Activated CD8-positive, alpha-beta memory T cell treated with anti-CD3 and anti-CD28 coated beads for 1 hour (primary cell): ENCODE measurements at places on chromosomes 3 and 15.

DNA sequence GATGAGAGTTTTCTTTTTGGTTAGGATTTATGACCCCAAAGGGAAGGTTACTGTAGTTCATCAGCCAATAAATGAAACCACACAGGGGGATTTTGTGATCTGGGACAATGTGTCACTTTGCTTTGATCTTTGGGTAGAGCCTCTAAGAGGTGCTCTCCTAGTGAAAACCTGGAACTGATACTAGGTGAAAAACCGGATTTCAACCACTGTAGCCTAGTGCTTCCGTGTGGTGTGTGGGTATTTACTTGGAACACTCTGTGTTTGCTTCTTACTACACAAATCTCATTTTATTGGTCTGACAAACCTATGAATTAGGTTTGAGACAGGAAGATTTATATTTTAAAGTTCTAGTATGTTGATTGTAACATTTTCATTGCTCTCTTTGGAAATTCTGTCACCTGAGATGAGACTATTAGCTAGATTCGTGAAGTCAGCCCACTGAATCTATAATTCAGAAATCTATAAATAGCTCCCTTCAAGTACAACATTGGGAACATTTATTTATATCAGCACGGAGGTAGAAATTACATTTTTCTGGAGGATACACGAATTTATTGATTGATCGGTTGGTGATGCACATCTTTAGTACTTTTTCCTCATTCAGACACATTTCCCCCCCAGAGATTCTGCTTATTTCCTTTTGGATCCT lies 119.8 kb downstream of the AKAP13 start:
- DNase-seq, result no peak

DNA sequence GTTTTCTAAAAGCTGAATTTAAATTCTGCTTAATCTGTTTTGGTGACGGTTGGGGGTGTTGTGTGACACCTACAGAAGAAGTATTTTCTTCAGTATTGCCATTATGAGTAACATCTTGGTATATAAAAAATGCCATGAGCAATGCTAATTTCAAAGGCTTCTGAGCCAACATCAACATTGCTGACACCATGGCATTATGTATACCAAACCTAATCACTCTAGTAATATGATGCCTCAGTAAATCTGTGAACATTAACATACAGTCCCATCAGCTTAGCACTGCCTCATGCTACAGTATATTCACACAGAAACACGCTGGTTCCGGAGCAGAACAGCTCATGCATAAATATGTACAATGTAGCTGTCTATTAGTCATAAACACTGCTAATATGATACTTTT lies 75.8 kb downstream of the ZPLD1 start:
- DNase-seq, result no peak

DNA sequence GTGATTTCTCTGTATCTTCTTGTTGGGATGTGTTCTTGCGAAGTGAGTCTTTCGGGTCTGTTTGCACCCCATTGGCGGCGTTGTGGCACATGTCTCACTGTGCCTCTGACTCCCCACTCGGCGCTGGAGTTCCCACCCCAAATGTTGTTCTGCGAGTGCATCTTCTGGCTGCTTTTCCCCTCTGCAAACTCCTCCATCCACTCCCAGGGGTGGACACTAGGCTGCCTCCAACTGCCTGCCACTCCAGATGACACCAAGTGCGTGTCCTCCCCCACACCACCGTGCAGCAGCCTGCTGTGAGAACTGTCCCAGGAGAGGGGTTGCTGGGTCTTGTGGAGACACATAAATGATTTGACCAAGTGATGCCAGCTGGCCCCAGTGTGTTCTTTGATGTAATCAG lies 17.6 kb downstream of the EFCC1 start:
- DNase-seq, result no peak

GRCh38 chr15:90058308-90058707 lies 44.0 kb downstream of the IDH2 start:
- no peak for DNase-seq

DNA sequence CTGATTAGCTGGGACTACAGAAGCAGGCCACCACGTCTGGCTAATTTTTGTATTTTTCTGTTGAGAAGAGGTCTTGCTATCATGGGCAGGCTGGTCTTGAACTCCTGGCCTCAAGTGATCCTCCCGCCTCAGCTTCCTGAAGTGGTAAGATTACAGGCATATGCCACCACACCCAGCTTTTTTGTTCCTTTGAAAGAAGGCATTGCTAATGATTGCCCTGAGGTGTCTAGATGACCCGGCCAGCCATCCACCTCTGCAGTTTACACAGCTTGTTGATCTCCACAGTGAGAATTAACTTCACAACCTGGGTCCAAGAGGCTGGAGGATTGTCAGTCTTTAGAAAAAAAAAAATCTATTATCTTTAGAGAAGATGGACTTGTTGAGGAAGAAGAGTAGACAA lies 58.7 kb downstream of the SMAD3 start:
- DNase-seq, result no peak

GRCh38 chr3:119551598-119551997 lies 7.8 kb downstream of the CD80 start:
- DNase-seq, result no peak

GRCh38 chr3:50220109-50220508 lies 15.0 kb downstream of the SLC38A3 start:
- DNase-seq, result no peak

GRCh38 chr15:59407946-59408345 lies 30.0 kb upstream of the FAM81A start:
- DNase-seq, result no peak

DNA sequence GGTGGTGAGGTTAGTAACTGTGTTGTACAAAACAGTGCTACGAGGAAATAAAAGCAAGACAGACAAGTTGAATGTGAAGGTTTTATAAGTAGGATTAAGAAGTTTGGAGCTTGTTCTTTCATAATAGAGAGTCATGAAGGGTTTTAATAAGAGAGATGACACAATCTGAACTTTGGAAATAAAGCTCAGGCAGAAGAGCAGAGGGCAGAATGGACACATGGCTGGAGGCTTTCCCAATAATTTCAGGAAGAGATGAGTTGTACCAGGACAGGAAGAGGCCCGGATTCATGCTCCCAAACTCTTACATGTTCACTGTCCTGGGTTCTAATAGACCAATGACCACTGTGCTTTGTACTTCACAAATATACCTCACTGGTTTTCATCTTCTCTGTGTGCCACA lies 194.8 kb downstream of the SLC9A9 start:
- no peak for DNase-seq

DNA sequence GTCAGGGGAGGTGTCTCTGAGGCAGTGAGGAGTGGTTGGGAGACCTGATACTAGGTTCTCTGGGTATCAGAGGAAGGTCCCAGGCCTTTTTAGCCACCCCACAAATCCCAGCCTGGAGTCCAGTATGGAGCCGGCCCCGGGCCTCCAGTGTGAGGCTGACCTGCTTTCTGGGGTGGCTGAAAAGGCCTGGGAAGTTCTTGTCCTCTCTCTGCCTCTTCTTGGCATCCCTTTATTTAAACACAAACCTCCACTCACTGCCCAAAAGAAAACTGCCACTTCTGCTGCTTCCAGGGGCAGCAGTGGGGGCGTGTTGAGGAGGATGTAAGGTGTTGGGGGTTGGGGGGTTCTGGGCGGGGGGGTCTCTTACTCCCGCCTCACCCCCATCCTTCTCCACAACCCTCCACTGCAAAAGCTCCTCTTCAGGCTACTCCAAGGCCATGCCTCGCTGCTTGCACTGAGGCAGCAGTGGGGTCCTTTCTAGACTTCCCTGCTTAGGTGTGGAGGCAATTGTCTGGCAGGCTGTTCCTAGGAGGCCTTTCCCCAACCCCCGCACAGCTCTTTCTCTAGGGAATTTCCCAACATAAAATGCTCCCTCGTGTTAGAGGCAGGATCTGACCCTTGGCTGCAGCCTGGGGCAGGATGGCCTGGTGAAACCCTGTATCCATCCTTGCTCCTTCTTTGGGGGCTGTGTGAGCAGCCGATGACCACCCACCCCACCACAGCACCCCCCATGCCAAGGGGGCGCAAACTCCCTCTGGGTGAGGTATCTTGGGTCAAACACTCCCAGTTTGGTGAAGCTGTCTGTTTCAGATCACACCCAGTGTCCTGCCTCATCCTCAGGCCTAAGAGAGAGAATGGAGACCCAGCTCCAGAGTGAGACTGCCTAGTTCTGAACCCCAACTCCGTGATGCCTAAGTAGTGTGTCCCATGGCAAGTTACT lies 12.1 kb upstream of the RAD18 start:
- DNase-seq, result no peak

- DNase-seq, result no peak
Measured at GRCh38 chr3:37944391-37944842, 46.2 kb upstream of the VILL start.

DNA sequence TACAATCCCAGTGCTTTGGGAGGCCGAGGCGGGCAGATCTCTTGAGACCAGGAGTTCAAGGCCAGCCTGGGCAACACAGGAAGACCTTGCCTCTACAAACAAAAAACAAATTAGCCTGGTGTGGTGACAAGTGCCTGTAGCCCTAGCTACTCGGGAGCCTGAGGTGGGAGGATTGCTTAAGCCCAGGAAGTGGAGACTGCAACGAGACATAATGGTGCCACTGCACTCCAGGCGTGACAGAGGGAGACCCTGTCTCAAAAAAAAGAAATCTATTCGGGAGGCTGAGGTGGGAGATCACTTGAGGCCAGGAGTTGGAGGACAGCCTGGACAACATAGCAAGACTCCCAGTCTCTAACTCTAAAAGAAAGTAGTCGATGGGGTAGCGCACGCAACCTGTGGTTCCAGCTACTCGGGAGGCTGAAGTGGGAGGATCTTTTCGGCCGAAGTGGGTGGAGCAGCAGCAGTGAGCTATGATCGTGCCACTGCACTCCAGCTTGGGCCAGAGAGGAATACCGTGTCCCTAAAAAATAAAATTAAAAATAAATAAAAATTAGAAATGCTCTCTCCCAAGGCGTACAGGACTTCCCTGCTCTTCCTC lies 775 bp downstream of the C3orf33 start:
- DNase-seq, result no peak

DNA sequence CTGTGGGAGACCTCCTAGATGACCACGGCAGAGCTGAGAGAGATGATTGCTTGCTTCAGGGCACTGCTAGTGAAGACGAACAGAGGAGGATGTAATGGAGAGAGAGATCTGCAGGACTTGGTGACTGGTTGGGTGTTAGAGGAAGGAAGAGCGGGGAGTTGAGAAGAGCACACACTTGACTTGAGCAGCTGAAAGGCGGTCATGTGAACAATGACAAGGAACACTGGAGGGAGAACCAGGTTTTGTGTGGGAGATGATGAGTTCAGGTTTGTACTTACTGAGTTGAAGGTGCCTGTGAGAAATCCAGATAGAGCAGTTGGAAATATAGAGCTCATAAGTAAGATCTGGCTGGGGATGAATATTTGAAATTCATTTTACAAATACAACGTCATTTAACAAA lies 40.3 kb downstream of the CDAN1 start:
- DNase-seq, result no peak

GRCh38 chr3:29552051-29552450 lies 271.2 kb downstream of the RBMS3 start:
- no peak for DNase-seq

GRCh38 chr3:114770874-114771273 lies 376.2 kb downstream of the ZBTB20 start:
- no peak for DNase-seq

- DNase-seq, result no peak
Measured at GRCh38 chr3:71064956-71065763, 518.4 kb downstream of the FOXP1 start.

- no peak for DNase-seq
Measured at GRCh38 chr3:111506435-111506834, 35.6 kb upstream of the CD96 start.

DNA sequence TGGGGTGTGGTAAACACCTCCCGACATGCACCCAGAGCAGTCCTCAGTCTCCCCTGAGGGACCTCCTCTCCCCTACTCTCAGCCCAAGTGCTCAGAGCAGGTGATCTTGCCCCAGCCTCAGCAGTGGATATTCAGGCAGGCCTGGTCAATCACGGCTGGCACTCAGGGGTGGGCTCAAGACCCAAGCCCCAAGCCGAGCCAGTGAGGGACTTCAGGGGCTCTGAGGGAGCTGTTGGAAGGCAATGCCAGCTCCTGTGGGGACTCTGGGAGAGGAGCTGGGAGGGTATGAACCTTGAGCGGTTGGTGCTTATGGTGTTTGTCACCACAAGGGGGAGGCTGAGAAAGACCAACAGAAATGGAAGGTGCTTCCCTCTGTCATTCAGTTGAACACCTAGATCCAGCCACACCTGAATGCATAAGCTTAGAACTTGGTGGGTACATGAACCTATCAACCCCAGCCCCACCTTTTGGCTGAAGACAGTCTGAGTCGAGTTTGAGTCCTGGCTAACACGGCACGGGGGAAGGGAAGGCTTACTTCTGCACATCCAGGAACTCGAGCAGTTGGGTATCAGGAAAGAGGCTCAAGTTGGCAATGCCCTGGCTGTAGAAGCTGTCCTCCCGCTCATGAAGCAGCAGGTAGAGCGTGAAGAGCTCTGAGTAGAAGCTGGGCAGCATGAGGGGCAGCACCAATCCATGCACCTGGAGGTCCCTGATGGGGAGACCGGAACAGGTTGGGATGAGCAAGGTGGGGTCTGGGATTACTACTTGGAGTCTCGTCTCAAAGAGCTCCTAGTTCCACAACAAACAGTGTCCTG lies 19.2 kb downstream of the ALS2CL start:
- DNase-seq, result no peak

DNA sequence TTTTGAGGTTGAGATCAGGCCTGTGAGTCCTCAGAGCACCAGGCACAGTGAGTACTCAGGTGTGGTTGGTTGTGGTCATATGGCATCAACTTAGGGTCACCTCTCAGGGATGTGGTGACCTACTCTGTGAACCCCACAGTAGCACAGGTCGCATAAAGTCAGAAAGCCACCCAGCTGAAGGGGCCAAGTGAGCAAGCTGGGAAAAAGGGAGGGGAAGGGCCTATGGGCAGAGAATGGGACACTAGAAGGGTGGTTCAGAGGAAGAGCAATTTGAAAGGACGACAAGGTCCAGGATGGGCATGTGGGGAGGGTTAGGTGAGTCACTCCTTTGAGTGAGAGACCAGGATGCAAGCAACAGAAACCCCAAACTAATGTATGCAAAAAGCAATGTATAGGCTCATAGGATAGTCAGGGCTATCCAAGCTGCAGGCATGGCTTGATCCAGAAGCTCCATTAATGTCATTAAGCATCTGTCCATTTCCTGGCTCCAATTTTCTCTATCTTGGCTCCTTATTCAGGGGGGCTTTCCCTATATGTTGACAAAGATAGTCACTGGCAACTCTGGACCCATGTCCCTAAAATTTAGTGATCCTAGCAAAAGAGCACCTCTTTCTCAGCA lies 33.5 kb downstream of the HMCES start:
- DNase-seq, result no peak

- no peak for DNase-seq
Measured at GRCh38 chr3:55661571-55661970, 174.5 kb upstream of the WNT5A start.

- no peak for DNase-seq
Measured at GRCh38 chr15:69727121-69727924, 274.7 kb downstream of the RPLP1 start.

DNA sequence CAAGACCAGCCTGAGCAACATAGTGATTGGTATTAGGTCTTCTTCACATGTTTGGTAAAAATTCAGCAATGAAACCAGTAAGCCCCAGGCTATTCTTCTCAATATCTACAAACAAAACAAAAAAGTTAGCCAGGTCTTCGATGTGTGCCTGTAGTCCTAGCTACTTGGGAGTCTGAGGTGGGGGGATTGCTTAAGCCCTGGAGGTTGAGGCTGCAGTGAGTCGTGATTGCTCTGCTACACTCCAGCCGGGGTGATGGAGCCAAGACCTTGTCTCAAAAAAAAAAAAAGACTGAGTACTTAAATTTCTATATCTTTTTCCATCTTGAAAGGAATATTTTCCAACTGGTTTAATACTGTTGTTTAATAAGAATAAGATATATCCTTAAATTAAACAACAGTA lies 106.8 kb downstream of the MBNL1 start:
- no peak for DNase-seq
